ENCODE measurements at places on chromosomes 7 and 10. TPM values are rescaled to one million over a fixed set of nuclear protein-coding genes. Genes with fewer than 3 reads are reported as not detected.

Gene MNX1
- total RNA-seq, result 2.7 TPM

Gene CNNM1
- 1.8 TPM for total RNA-seq

Gene TMEM270
- total RNA-seq, result not detected

Gene CAMK2B
- 0.15 TPM for total RNA-seq

Gene SLC39A12
- total RNA-seq, result not detected

Gene DPYSL4
- 1.5 TPM for total RNA-seq

Gene SH2D4B
- total RNA-seq, result not detected

Gene TRIM73
- 1.4 TPM for total RNA-seq

Gene XRCC2
- total RNA-seq, result 9.4 TPM

Gene CYP3A7
- total RNA-seq, result not detected

Gene CALHM1
- not detected for total RNA-seq

Gene ZNF736
- total RNA-seq, result not detected

Gene CHST3
- total RNA-seq, result 15.2 TPM

Gene PAPOLB
- total RNA-seq, result 0.30 TPM

Gene C10orf143
- not detected for total RNA-seq

Gene GJD4
- not detected for total RNA-seq

Gene CD36
- total RNA-seq, result 0.82 TPM

Gene NPTX2
- total RNA-seq, result 2.0 TPM

Gene H2BK1
- total RNA-seq, result not detected

Gene NRP1
- total RNA-seq, result 11.6 TPM

Gene SUGCT
- total RNA-seq, result 1.3 TPM

Gene ZDHHC4
- 70.9 TPM for total RNA-seq

Gene ATG9B
- 0.25 TPM for total RNA-seq

Gene LLCFC1
- total RNA-seq, result not detected

Gene CASTOR2
- total RNA-seq, result 5.5 TPM

Gene SLC26A5
- not detected for total RNA-seq

Gene LANCL2
- 4.6 TPM for total RNA-seq

Gene HTR7
- 1.0 TPM for total RNA-seq

Gene IL6
- total RNA-seq, result 207 TPM

Gene SYCE1
- total RNA-seq, result not detected

Gene KCNIP2
- total RNA-seq, result 2.0 TPM

Gene LIPK
- total RNA-seq, result not detected

Gene PTF1A
- not detected for total RNA-seq

Gene PNLIPRP3
- not detected for total RNA-seq

Gene GHRHR
- total RNA-seq, result not detected

Gene OR13A1
- total RNA-seq, result not detected

Gene FAM241B
- total RNA-seq, result 4.9 TPM

Gene HYAL4
- total RNA-seq, result not detected

All from NCI-H460 (cell line).